ENCODE measurements at places on chromosomes 2 and 18. TPM values are rescaled to one million over a fixed set of nuclear protein-coding genes. Genes with fewer than 3 reads are reported as not detected.

The CPS1 gene
- 0.79 TPM for total RNA-seq

The CRYBA2 gene
- total RNA-seq = not detected

The MREG gene
- 4.6 TPM for total RNA-seq

The KCNS3 gene
- not detected for total RNA-seq

DNA sequence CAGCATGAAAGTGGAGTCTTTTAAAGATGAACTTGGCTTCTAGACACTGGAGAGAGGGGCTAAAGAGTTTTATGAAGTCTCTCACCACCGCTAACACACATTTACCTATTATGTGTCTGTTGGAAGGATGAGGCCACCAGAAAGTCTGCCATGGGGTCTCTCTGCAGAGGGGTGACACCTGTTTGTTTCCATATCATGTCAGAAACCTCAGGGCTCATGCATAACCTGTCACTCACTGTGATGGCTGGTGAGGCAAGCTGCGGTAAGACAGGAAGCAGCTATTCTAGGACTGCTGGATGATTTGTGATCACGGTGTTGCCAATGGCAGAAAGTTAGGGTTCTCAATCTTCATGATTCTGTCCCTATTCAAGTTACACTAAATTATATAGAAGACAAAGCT lies 60.8 kb upstream of the DNMT3A start:
- no peak overlapping the region for H3K27ac ChIP-seq
- H3K27me3 ChIP-seq = no peaks in the 10 kb centered on the region
- H3K4me3 ChIP-seq = no peak overlapping the region
- no peaks in the 10 kb centered on the region for H3K36me3 ChIP-seq
- H3K4me1 ChIP-seq = peaks cover 10% of the 10 kb centered on the region

- H3K27ac ChIP-seq = no peak overlapping the region
- no peaks in the 10 kb centered on the region for H3K36me3 ChIP-seq
- H3K27me3 ChIP-seq = no peaks in the 10 kb centered on the region
- no peaks in the 10 kb centered on the region for H3K4me1 ChIP-seq
Observed at GRCh38 chr2:170163411-170164065, 14.4 kb upstream of the MYO3B start.

DNA sequence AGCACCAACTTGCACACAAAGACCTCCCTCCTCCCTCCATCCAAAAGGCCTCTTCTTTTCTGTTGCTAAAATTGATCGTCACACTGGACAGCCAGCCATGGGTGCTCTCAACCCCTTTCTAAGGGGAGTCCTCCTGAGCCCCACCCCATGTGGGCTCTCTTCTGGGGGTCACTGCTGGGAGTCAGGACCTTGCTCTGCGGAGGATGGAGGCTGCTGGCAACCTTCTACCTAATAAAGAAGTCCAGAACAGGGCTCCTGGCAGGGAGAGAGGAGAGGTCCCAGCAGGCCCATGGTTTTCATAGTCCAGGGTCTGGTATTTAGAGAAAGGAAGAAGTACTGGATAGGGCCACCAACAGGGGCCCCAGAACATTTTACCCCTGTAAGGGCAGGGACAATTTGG lies 67.6 kb upstream of the OTOS start:
- peaks cover 52% of the 10 kb centered on the region for H3K27me3 ChIP-seq
- H3K36me3 ChIP-seq = no peaks in the 10 kb centered on the region
- DNase-seq = no peak
- no peaks in the 10 kb centered on the region for H3K4me1 ChIP-seq

- no peak overlapping the region for H3K4me3 ChIP-seq
- no peaks in the 10 kb centered on the region for H3K4me1 ChIP-seq
- no peak overlapping the region for H3K27ac ChIP-seq
- no peaks in the 10 kb centered on the region for H3K36me3 ChIP-seq
- no peaks in the 10 kb centered on the region for H3K27me3 ChIP-seq
Observed at GRCh38 chr2:205556841-205557539, 125.3 kb upstream of the NRP2 start.

DNA sequence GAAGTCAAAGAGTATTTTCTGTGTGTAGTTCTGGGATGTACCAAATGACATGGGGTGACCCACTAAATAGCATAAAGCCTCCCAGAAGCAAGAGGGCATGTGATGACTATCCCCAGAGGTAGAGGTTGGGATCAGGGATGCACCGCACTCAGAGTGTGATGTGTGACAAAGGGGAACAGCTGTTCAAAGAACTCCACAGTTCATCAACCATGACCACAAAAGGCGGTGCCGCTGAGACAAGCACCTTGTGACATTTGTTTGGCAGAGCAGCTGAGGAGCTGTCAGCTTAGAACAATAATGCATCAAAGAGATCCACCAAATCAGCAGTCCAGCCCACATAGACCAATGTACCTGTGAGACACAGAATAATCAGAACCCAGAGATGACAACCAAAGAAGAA lies 81.3 kb downstream of the VWC2L start:
- no peaks in the 10 kb centered on the region for H3K36me3 ChIP-seq
- DNase-seq = no peak
- H3K27ac ChIP-seq = no peak overlapping the region
- no peak overlapping the region for H3K4me3 ChIP-seq
- H3K27me3 ChIP-seq = no peaks in the 10 kb centered on the region

GRCh38 chr2:189391201-189391600 lies 50.1 kb upstream of the WDR75 start:
- no peaks in the 10 kb centered on the region for H3K27me3 ChIP-seq
- DNase-seq = no peak
- H3K4me3 ChIP-seq = no peak overlapping the region
- no peaks in the 10 kb centered on the region for H3K4me1 ChIP-seq
- no peaks in the 10 kb centered on the region for H3K36me3 ChIP-seq

GRCh38 chr2:222499226-222499625 lies 74.9 kb downstream of the SGPP2 start:
- H3K27me3 ChIP-seq = no peaks in the 10 kb centered on the region
- no peak overlapping the region for H3K27ac ChIP-seq
- H3K4me1 ChIP-seq = no peaks in the 10 kb centered on the region
- no peak overlapping the region for H3K4me3 ChIP-seq

DNA sequence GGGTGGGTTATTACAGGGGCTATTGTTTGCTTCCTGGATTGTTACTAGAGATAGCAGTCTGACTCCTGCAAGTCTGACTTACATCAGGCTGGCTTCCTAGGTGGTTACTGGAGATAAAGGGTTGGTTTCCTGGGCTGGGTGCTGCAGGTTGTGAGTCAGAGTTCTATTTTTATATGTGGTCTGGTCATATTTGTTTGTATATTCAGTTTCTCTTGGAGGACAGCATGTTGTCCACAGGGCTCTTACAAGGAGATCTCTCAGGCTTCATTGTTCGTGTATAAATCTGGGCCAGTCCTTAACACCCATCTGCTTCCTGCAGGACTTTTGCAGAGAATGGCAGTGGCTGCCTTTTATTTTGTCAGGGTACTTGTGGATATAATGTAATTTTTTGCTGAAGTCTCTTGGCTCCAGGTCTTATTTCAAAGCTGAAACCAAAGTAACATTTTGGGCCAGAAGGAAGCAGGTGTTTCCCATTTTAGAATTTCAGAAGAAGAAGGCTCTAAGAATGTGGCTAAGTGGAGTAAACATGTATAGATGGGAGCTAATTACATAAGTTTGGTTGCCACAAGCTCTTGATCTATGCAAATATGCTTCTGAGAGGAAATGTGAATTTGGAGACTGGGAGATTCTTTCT lies 65.9 kb upstream of the SLC16A14 start:
- H3K4me1 ChIP-seq = no peaks in the 10 kb centered on the region
- DNase-seq = no peak
- H3K36me3 ChIP-seq = no peaks in the 10 kb centered on the region
- no peak overlapping the region for H3K27ac ChIP-seq
- H3K4me3 ChIP-seq = no peak overlapping the region
- H3K27me3 ChIP-seq = peaks cover 2% of the 10 kb centered on the region

DNA sequence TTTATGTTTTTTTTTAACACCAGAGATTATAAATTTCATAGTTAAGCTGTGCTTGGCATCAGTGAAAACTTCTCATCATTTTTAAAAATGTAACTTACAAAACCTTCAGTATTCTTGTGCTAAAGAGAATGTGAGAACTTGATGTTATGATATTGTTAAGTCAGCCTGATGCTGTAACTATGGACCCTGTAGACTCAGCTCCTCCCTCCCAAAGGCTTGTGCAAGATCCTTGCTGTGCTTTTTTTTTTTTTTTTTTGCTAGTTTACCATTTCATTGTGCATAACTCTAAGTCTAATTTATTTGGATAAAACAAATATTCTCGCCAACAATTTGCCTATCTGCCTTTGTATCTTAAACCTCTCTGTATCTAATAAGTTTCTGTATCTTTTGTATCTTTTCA lies 12.9 kb upstream of the TFPI start:
- no peaks in the 10 kb centered on the region for H3K27me3 ChIP-seq
- H3K4me1 ChIP-seq = no peaks in the 10 kb centered on the region
- H3K4me3 ChIP-seq = no peak overlapping the region
- no peaks in the 10 kb centered on the region for H3K36me3 ChIP-seq
- H3K27ac ChIP-seq = no peak overlapping the region

DNA sequence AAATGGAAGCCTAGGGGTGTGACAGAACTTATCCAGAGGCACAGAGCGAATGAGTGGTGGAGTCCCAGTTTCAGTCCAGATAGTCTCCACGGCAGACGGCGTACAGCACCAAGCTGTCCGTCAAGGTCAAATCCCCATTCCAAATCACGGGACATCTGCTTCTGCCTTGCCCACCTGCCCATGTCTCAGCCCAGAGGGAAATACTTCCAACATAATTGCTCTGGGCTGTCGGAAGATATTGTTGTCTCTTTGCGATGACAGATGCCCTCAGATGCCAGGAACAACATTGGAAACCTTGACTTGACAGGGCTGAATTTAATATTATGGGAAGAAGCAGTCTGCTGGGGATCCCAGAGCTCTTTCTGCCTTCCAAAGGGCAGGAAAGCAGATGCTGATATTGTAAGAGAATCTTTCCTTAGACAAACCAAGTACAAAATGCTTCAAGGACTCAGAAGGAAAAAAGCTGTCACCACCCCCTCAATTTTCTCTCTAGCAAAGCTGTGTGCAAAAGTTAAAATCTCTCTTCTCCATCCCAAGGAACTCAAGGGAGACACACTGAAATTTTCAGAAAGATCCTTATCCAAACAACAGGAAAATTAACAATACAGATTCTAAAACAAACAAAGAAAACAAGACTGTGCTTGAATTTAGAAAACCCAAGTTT lies 364.0 kb downstream of the LRATD1 start:
- no peaks in the 10 kb centered on the region for H3K4me1 ChIP-seq
- H3K27ac ChIP-seq = no peak overlapping the region
- H3K27me3 ChIP-seq = peaks cover 3% of the 10 kb centered on the region
- no peak for DNase-seq

DNA sequence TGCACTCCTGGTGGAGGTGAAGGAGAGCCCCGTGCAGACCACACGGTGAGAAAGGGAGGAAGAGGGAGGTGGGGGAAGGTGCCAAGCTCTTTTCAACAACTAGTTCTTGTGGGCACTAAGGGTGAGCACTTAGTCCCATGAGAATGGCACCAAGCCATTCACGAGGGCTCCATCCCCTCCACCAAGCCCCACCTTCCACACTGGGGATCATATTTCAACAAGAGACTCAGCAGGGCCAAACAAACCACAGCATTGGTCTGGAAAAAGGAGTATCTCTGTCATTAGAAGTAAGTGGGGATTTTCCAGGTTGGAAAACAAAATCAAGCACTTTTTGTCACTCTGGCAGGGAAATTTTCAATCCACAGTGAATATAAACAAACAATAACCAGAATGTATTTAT lies 38.4 kb downstream of the ZAP70 start:
- peaks cover 17% of the 10 kb centered on the region for H3K4me1 ChIP-seq
- H3K36me3 ChIP-seq = peaks cover under 1% of the 10 kb centered on the region

DNA sequence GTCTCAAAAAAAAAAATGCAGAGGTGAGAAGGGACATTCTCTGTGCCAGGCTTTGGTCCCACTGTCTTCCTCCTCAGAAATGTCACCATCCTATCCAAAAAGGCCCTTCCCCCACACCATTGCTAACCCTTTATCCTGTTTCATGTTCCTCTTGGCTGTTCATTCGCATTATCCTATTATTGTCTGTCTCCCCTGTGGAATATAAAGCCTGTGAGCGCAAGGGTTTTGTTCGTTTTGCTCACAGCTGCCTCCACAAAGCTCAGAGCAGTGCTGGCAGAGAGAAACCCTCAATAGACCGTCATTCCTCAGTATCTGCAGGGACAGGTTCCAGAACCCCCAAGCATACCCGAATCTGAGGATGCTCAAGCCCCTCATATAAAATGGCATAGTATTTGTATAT lies 91.8 kb downstream of the LOXHD1 start:
- H3K27me3 ChIP-seq = no peaks in the 10 kb centered on the region
- H3K4me3 ChIP-seq = no peak overlapping the region
- H3K36me3 ChIP-seq = no peaks in the 10 kb centered on the region
- no peak for DNase-seq

- H3K27ac ChIP-seq = no peak overlapping the region
- H3K27me3 ChIP-seq = no peaks in the 10 kb centered on the region
- H3K36me3 ChIP-seq = no peaks in the 10 kb centered on the region
- H3K4me1 ChIP-seq = no peaks in the 10 kb centered on the region
- no peak overlapping the region for H3K4me3 ChIP-seq
Observed at GRCh38 chr2:198901894-198902293, 555.8 kb downstream of the SATB2 start.

- H3K4me1 ChIP-seq = no peaks in the 10 kb centered on the region
- no peaks in the 10 kb centered on the region for H3K27me3 ChIP-seq
- H3K27ac ChIP-seq = no peak overlapping the region
- H3K4me3 ChIP-seq = no peak overlapping the region
- H3K36me3 ChIP-seq = no peaks in the 10 kb centered on the region
- no peak for DNase-seq
Observed at GRCh38 chr2:228102949-228103348, 78.5 kb downstream of the SPHKAP start.

DNA sequence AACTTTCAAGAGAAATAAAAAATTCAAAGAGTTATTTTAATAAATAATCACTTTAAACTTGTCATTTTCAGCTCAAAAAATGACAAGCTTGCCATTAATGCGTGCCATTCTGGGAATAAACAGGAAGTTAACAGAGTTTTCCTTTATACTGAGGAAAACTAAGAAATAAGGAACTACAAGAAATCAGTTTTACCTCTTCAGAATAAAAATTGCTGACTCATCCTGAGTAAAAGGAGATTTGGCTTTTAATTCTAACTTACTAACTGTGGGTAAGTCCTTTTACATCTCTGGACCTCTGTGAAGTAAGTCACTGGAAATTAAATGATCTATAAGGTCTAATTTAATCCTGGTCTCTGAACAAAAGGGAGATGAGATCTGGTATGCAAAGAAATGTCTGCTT lies 16.1 kb downstream of the CEBPZ start:
- peaks cover 15% of the 10 kb centered on the region for H3K36me3 ChIP-seq
- DNase-seq = no peak
- no peak overlapping the region for H3K4me3 ChIP-seq
- no peak overlapping the region for H3K27ac ChIP-seq

GRCh38 chr2:153532140-153532539 lies 53.6 kb upstream of the RPRM start:
- no peaks in the 10 kb centered on the region for H3K36me3 ChIP-seq
- no peak overlapping the region for H3K4me3 ChIP-seq

- H3K4me1 ChIP-seq = no peaks in the 10 kb centered on the region
- peaks cover 68% of the 10 kb centered on the region for H3K36me3 ChIP-seq
- H3K4me3 ChIP-seq = no peak overlapping the region
- H3K27me3 ChIP-seq = no peaks in the 10 kb centered on the region
Observed at GRCh38 chr18:9535430-9535991, 60.2 kb downstream of the RALBP1 start.

GRCh38 chr2:103161456-103162289 lies 399.8 kb downstream of the TMEM182 start:
- H3K27me3 ChIP-seq = no peaks in the 10 kb centered on the region
- H3K4me3 ChIP-seq = no peak overlapping the region
- no peaks in the 10 kb centered on the region for H3K36me3 ChIP-seq
- no peak for DNase-seq
